ENCODE measurements at places on chromosomes 7 and 10.

DNA sequence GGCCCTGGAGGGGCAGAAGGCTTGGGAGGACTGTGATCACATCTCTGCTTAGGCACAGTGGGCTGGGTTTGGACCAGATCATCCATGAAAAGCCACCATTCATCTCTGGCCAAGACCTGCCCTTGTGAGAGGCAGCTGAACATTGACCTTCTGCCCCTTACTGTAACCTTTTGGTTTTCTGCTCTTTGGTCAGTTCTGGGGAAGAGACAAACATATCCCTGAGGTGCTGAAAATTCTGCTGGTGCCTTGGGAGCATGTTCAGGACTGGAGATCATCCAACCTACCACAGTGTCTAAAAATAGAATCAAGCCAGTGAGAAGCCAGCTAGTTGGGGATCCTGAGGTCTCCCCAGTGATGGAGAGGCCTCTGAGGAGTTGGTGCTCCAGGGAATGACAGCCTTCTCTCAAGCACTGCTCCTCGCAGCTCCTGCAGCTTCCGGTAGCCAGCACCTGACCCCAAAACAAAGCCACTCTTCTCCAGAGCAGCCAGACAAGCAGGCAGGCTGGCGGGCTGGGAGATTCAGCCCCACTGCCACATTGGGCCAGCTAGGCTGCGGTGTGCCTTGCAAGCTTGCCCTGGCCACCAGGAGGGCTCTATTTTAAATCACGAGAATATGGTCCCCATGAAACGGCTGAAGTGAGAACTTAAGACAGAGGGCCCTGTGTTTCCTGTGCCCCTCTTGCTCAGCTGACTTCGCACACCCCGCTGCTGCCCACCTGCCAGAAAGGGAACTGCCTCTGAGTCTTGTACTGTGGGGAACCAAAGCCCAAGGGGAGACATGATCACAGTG is 37.8 kb upstream of the UBE2H start:
- DNase-seq, result no peak

DNA sequence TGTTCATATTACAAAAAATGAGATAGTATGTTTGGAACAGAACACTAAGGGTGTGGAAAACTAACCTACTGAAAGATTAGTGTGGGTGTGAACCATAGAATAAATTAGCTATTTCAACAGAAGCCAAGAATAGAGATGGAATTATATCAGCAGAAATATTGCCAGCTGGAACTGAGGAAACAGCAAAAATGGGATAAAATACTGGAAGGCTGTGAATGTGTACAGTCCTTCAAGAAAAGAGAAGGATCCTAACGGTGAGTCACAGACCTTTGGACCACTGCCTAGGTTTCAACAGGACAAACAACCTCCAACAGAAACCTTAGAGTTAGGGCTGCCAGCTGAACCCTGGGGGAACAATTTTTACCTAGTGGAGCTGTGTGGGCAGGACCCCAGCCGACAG is 395.0 kb downstream of the ZWINT start:
- no peak for DNase-seq

GRCh38 chr10:16063350-16063749 is 203.0 kb upstream of the MINDY3 start:
- DNase-seq, result no peak

GRCh38 chr10:96672481-96673175 is 47.7 kb downstream of the PIK3AP1 start:
- DNase-seq, result no peak

DNA sequence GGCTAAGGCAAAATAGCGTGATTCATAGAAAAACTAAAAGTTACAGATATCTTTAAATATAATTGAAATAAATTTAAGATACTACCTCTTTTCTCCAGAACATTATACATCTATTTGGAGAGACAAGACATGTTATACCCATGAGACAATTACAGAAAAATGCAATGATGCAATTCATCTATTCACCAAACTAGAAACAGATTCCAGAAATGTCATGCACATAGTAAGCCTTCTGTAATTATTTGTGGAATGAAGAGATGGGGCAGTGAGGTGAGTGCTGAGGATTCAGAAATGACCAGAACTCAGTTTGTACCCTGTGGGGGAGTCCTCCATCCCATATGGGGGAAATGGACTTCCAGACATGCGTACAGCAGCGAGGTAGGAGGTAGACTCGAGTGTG is 99.4 kb downstream of the MKX start:
- DNase-seq, result no peak

DNA sequence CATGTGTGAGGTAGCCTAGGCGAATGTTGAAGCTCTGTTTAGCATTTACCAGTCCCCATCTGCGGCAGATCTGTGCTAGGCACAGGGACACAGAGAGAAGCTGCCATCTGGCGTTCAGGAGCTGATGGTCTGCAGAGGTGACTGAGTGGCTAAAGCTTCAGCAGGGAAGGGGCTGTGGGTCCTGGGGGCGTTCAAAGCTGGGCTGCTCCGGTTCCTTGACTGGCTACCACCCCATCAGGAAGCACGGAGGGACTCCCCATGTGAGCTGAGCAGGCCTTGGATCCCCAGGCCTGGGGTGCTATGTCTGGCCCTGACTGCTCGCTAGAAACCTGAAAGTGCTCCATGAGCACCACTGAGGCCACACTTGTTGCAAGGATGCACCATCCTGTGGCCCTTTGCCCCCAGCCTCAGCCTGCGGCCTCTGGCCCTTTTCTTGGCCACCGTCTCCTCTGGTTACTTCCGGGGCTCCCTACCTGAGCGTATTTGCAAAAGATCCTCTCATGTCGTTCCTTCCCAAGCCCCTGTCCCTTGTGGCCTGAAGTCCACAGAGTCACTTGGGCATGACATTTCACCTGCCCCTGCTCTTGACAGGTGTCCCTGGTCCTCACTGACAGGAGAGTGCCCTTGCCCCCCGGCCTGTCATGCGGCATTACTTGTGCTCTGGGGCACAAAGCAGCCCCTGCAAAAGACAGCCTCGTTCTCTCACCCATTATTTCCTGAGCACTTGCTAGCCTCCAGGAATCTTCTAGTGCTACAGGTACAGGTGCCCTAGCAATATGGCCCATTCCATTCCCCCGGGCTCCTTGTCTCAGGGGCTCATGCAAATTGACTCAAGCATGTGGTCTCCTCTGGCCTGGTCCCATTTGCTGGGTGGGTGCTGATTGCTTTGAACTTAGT is 108.1 kb downstream of the GLRX3 start:
- DNase-seq, result no peak

- no peak for DNase-seq
Measured at GRCh38 chr7:120856198-120856597, 1.7 kb downstream of the TSPAN12 start.

Data from GDM1 (cell line).